ENCODE measurements at places on chromosomes 3 and 15.

- no peak for DNase-seq
These were observed 47.6 kb downstream of the MYZAP start for GRCh38 chr15:57639306-57639705.

DNA sequence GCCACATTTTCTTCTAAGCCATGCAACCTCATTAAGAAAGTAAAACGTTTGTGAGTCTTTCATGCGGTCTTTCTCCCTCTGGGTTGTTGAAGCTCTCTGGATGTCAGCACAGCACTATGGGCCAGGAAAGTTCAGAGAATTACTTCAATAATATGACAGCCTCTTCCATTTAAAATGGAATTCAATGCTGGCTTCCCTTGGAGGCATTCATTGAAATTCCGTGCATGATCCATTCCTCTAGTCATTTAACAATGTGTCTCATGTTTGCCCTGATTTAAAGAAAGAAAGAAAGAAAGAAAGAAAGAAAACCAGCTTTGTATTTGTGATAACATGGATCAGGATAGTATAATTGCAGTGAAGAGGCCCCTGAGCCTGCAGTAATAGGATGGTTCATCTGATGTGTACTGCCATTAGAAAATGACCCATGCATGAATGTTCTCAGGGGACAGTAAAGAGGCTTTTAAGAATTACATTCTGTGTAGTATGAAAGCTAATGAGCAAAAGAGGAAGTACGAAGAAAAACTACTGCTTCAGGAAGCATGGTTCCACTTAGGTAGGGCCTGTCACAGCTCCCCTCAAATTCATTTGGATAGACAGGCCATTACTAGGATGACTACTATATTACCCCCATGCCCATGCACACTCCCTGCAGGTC lies 146.0 kb downstream of the ARPP21 start:
- no peak for DNase-seq

- no peak for DNase-seq
These were observed 122.7 kb upstream of the MNS1 start for GRCh38 chr15:56587686-56588085.

DNA sequence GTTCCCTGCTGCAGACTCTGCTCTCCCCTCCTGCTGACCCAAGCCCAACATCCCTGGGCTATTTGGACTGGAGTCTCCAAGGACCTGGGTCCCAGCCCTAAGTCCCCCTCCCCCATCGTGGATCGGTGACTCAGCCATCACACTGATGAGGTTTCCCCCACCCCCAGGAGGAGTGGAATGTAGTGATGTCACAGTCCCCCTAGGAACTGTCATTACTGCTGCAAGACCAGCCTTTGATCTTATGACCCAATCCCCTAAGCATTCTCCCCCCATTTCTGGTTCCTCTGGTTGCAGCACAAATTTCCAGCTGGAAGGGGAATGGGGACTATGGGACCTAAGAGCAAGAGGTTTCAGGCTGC lies 63.4 kb upstream of the CSPG4 start:
- no peak for DNase-seq

GRCh38 chr3:122934251-122934650 lies 93.3 kb downstream of the SEMA5B start:
- DNase-seq, result no peak

DNA sequence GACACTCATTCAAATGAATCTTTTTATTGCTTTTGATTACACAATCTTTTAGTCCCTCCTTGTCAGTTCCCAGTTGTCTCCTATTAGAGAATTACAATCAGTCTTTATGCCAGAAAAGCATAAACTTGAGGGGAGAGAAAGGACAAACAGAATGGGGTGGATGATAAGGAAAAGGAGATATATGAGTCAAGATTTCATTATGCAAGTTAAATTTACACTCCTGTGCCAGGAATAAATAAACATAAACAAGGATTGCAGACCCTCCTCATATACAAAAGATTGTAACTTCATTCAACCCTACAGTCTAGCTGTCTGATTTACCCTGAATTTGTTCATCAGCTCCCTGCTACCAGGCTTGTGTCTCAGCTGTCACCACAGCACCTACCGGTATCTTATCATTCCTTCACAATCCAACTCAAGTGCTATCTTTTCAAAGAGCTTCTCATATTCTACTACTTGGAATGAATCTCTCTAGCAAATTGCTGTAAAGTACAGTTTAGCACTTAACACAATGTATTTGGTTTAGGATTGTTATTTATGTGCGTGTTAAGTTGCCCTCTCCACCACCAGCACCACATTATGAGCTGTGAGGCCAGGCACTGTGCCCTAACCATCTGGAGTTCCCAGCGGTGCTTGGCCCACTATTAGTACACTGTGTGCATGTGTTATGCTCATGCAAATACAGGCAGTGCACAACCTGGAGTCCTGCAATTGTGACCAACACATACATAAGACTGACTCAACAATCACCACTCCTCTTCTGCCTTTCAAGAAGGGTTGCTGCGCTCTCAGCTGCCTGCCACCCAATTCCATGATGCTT lies 504.1 kb downstream of the TBL1XR1 start:
- no peak for DNase-seq

DNA sequence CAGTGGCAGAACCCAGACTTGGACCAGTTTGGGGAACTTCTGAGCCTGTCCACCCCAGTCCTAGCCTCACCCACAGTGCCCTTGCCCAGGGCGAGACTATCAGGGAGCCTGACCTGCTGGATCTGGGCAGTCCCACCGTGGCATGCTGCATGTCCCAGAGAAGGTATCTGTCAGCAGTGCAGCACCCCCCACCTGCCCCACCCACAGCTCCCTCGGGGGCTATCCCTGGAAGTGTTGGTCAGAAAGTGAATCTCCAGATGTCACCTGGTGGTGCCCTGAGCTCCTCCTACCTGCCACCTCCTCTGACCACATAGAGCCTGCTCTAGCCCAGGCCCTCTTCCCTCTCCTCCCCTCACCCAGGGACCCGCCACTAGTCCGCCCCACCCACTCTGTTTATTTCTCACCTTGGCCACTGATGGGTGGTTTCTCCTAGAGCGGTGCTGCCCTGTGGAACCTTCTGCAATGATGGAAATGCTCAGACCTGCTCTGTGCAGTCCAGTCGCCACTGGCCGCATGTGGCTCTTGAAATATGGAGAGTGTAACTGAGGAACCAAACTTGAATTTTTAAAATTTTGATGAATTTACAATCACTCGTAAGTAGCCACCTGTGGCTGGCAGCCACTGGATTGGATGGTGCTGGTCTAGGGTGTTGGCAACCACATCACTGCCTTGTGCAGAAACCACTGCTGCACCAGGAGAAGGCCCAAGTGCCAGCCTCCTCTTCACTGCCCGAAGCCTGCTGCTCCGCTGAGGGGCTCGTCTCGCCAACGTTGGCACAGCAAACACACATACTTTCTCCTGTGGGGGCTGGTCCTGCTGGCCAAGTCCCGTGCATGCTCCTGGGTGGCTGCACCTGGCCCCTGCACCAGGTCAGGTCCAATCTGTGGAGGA lies 13.1 kb downstream of the HDAC11 start:
- DNase-seq, result no peak

DNA sequence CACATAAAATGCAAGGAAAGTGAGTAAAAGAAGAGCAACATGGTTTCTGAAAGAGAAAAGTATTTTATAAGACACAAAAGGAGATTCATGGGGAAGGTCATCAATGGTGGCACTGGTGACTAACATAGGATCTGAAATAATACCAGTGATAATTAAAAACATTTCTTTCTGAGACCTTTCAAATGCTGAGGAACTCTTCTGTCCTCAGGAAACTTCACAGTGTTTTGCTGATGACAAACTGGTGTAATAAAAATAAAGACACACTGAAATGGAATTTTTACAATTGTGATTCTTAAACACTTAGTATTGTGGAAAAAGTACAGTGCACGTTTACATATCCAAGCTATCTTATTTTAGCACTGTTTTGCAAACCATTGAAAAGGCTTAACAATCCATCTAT lies 80.4 kb upstream of the ZBTB20 start:
- DNase-seq, result peak; percentile 10
